ENCODE measurements at places on chromosomes 5 and 9.

GRCh38 chr5:110343616-110344015, 382.9 kb downstream of the TMEM232 start:
- DNase-seq, result no peak

DNA sequence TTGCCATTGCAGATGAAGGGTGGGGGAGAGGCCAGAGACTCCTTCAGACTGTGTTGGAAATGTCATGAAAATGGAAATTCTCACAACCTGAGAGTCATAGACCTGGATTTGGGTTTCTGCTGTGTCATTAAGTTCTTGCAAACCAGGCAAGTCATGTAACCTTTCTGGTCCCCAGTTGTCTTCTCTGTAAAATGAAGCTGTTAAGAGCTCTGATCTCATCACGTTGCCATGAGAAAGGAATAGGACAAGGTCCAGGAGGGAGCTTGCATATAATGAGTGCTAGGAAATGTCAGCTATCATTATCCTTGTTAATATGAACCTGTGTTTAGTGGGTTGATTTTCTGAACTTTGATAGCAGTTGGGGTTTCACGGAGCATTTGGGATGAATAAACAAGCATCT, 59.1 kb downstream of the FGF1 start:
- DNase-seq, result no peak

- DNase-seq, result no peak
These were observed 46.8 kb upstream of the FUBP3 start for GRCh38 chr9:130532426-130533080.

DNA sequence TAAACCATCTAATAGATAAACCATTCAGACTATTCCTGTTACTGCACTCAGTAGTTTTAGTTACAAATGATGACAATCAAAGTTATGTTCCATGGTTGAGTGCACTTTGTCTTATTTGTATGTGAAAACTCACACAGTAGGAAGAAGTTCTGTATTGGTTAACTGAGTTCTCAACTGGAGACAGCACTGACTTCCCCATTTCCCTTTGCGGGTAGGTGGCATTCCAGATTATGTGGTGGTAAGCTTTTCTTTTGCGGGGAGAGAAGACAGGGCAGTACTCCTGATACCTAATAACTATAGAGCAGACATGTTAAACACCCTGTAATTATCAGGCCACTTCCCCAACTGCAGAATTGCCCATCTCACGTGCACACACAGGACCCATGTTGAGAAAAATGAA, 24.4 kb downstream of the TARS1 start:
- DNase-seq, result no peak

DNA sequence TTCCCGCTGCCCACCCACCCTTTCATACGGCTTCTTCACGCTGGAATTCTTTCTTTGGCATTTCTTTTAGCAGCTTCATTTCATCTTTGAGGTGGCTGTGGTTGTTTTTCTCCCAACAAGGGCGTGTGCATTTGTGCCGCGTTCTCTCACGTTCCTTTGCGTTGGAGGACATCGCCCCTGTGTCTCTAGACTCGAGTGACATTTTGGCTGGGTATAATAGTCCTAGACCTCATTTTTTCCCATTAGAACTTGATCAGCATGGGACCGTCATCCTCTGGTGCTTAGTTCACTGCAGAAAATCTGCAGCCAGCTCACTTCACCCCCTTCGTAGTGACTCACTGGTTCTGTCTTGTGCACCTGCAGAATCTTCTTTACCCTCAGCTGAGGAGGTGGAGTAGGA, 29.5 kb downstream of the KCNT1 start:
- no peak for DNase-seq

DNA sequence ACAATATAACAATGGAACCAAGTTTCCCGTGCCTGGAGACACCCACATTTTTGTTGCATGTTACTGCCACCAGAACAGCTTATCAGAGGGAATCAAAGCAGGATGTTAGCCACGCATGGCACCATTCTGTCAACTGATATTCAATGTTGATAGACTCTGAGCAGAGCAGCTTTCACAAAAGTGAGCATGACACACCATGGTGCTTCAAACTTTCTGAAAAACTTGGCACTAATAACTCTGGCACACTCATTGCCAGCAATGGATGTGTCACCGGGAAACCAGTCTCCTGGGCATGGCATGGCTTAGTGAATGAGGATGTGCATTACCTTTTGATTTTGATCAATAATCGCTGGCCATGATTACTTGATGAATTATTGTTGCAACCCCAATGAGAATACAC, 19.7 kb downstream of the NIPSNAP3B start:
- no peak for DNase-seq

GRCh38 chr5:115084246-115084793, 85.4 kb downstream of the TRIM36 start:
- no peak for DNase-seq

- peak; percentile 78 for DNase-seq
These were observed 29.4 kb downstream of the RHOBTB3 start for GRCh38 chr5:95760273-95761191.

DNA sequence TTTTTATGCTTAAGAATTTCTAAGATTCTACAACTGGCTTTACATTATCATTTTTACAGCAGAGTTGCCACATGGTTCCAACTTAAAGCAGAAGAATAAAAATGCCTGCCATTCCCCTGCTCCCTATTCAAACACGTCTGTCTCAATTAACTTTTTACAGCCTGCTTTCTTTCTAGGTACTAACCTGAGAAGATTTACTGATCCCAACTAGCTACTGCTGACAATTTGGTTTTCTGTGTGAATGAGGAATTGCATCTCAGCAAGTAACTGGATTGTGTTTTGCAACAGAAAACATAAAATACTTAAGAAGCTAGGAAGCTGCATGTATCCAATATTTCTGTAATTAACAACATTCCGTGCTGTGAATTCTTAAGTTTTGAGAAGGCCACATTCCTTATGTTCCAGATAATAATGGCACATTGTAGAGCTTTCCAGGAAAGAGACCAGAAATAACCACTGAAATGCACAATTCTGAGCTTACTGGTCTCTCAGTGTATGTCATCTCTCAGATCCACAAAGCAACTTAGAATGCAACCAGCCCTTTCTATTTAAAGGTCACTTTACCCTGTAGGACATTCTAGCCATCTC, 306.8 kb upstream of the NMUR2 start:
- DNase-seq, result no peak

- DNase-seq, result no peak
These were observed 30.1 kb upstream of the HAPLN1 start for GRCh38 chr5:83750749-83751148.

DNA sequence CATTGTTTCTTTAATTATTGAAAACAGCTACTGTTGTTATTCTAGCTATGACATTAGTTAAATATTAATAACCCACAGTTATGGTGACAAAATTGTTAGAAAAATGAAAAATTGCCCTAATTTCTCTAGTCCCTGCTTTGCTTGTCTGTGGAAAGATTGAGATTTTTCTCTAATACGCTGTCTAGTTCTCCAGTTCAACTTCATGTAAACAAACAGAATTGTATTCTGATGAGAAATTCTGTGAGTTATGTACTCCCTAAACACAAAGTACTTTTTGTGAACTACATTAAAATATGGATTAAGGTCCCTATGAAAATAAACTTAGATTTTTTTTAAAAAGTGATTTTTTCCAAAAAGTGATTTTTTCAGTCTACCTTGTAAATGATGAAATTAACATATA, 8.7 kb downstream of the SLF1 start:
- DNase-seq, result no peak

DNA sequence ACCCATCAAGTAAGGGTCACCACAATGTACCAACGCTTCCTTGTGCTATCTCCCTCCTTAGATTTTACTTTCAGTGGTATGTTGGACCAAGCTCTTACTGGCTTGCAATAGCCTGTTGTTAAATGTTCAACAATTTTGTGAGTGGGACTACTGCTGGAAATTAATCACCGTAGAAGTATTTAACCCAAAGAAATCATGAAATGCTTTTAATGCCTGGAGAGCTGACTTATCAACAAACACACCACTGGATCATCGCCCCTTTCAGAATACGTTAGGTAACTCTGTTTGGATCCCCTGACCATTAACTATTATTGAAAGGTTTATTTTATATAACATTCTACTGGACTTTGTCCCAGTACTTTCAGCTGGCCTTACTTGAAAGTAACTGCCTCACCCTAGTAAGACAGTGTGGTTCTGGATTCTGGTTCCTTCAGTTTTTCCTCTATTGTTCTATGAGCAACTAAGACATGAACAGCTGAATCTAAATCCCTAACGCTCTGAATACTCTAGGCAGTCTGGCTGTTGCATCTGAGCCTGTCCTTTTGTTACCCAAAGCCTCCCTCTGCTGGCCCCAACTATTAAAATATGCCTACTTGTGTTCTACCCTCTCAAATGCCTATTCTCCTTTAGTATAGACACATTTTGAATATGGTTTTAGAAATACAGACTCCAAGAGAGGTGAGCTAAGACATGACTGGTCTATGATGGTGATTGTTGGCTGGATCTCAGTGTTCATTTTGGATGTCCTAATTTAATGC, 1203.4 kb upstream of the DMAC1 start:
- no peak for DNase-seq

- no peak for DNase-seq
These were observed 237.8 kb upstream of the EDIL3 start for GRCh38 chr5:84622461-84622860.

DNA sequence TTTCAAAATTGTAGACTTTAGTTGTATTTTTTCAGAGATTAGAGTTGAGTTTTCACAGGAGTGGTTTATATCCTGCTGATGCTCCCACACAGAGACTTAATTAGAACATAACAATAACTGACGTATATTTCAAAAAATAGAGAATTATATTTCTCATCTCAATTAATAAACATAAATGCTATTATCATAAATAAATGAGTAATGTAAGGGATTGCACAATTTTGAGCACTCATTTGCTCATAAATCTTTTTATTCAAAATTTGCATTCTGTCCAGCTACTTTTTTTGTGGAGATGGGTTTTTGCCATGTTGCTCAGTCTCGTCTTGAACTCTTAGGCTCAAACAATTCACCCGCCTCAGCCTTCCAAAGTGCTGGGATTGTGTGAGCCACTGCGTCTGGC, 515.7 kb upstream of the RORB start:
- no peak for DNase-seq

DNA sequence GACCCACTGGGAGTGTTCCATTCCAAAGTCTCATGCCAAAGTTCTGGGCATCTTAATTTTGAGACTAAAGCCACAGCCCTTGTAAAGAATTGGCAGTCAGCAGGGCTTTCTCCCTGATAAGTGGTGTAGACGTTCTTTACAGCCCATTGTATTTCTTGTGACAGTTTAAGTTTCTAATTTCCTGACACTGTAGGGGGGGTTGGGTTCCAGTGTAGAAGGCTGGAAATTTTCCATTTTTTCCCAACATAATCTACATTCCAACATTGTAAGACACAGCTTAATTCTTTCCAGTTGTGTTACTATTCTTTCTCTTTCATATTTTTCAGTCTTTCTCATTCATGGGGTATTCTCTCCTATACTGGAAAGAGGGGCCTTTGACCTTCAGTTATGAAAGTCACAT, 121.1 kb downstream of the FBXL7 start:
- peak; percentile 41 for DNase-seq

DNA sequence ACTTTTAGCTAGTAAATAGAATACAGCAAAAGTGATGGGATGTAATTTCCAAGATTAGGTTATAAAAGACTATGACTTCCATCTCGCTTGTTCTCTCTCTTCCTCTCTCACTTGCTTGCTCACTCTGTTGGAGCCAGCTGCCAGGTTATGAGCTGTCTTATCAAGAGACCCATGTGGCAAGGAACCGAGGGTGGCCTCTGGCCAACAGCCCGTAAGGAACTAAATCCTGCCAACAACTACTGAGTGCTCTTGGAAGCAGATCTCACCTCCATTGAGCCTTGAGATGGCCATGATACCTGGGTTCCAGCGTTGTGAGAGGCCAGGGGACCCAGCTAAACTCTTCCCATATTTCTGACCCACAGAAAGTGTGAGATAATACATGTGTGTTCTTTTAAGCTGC, 636.1 kb downstream of the ACTL7B start:
- DNase-seq, result no peak

GRCh38 chr5:120614531-120615180, 150.6 kb downstream of the PRR16 start:
- no peak for DNase-seq

DNA sequence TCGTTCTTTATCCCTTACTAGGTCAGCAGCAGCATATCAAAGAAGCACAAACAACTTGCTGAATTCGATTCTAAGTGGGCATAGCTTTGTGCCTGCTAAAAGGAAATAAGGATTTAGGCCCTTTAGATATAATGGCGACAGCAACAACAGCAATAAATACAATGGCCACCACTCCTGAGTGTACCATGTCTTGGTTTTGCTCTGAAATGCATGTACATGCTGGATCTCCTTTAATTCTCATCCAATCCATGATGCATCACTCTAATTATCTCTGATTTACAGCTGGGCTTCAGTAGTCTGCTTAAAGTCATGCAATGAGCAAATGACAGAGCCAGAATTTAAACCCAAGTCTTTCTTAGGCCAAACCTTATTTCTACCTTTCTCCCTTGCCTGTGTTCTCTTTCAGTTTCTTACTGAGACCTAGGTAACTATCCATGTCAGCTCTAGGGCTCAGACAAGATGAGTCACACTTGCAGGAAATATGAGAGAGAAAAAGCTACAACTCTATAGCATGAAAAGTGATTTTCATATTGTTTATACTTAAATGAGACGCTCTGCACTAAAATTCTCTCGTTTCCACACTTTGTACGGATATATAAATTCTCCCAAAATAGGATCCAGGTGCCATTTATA, 111.8 kb downstream of the HMHB1 start:
- DNase-seq, result peak; percentile 44

All from endothelial cell of umbilical vein (primary cell).